Suprapubic skin (tissue), 4 donors: ENCODE measurements at places on chromosomes 6 and 20.

DNA sequence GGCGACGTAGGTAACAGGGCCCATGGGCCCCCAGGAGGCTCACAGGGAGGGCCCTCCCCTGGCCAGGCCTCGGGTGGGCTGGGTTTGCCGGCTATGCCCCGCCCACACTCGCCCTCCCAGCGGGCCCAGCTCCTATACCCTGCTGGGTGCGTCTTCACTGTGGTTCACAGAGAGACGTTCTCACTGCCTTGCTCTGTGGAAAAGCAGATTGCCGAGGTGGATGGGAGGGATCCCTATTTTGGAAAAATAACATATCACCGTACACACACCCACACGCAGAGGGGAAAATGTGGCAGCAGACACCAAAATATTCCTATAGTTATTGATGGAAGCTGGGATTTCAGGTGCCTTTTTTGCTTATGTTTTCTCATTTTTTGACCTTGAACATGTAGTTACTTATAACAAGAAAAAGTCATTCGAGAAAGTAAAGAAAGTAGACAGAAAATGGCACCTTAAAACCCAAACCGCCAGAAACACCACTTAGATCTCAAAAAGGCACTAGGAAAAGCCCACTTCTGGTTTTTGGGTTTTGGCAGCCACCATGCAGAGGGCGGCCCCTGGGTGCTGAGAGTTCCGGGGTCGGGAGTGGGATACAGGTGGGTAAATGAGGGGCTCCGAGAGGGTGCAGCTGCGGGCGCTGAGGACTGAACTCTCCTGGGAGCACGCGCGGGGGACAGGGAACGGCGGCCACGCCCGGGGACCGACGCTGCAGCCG lies 49.4 kb downstream of the TMEM242 start:
- no peak for DNase-seq

GRCh38 chr6:141421378-141421777 lies 711.3 kb upstream of the GJE1 start:
- DNase-seq, result no peak

DNA sequence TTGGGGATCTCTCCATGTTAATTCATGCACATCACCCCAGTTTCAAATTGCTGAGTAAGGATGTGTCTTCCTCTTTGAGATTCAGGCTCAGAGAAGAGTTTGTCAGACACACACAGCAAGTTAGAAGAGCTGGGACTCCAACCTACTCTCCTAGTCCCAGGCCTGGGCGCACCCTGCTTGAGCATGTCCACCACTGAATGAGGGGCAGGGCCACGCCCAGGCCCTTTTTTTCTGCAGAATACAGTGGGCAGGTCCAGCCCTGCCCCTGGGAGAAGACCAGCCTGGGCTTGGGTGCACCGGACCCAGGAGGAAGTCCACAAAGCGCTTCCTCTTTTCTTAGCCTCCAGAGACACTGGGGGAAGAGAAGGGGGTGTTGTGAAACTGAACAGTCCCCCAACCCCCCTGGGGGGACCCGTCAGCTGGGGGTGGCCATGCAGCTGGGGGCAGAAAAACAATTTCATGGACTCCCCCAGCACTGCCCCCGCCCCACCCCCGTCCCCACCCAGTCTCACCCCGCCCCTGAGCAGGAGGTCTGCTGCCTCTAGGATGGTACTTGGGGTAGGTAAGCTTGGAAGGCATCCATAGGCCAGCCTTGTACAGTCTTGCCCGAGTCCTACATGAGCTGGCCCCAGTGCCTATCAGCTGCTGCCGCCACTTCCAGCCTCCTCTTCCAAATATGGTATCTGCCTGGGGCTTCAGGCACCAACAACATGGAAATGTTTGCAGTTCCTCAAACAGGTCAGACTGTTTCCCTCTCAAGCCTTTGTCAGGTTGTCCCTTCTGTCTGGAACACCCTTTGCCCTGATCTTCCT lies 11.7 kb upstream of the HCK start:
- DNase-seq, result no peak

DNA sequence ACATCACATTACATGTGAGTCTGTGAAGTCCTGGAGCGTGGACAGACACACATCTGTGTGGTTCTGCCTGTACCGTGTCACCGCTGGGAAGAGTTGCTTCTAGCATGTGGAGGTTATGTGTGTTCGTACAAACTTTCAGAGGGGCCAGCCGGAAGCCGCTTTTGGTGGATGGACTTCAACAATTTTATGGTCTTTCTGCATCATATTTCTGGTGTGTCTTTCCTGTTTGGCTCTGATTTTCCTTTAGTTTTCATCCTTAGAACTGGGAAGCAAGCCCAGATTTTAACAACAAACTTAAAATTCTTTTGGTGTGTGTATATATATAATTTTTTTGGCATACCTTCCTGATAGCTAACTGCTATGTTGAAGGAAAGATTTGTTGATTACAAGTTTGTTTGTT lies 71.2 kb downstream of the TIAM2 start:
- DNase-seq, result no peak

DNA sequence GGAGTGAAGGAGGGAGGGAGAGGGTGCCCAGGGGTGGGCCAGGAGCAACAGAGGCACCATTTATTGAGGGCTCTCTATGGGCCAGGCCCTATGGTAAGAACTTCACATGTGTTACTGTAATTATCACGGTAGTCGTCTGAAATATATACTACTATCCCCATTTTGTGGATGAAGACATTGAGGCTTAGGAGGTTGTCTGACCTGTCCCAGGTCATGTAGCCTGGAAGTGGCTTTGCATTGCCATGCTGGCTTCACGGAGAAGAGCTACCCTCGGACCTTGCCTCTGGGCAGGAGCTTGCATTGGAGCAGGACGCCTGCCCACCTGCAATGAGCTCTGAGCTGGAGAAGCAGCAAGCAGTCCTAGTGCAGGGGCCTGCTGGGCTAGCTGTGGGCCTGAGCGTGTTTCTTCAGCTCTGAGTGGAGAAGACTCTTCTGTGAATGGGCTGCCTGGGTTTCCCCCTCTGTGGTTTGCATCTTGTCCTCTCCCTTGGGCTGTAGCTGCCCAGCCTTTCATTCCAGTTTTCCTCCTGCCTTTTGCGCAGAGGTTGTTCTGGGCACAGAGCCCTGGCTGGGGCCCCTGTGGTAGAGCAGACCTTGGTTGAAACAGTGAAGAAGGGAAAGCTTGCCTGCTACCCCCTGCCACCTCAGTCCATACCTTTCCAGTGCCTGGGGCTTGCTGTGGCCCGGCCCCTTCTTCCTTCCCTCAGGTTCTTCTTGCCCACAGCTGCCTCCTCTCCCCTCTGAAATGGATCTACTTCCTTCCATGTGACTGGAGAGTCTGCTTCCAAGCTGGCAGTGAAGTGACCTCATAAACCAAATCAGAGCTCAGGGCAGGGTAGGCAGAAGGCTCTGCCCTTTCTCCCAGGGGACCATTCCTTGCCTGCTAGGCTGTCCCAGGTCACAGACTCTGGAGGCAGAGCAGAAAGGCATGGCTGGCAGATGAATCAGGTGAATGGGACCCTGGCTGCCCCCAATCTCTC lies 24.1 kb upstream of the SRF start:
- DNase-seq, result no peak

DNA sequence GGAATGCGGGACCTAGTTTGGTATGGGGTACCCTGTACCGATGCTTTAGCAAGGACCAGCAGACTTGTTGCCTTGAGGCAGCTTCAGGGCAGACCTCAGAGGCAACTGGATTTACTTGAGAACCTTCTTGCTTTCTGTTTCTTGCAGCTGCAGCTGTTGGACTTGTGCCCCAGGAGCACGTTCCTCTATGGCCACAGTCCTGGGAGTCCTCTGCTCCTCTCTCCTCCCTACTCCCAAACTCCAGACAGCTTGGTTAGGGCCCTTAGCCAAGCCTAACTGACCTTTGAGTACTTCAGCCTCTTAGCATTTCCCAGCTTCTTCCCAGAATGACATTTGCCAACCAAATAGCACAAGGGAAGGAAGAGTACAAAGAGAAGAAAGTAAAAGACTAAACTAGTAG lies 34.7 kb downstream of the GHRH start:
- DNase-seq, result peak; percentile 57

DNA sequence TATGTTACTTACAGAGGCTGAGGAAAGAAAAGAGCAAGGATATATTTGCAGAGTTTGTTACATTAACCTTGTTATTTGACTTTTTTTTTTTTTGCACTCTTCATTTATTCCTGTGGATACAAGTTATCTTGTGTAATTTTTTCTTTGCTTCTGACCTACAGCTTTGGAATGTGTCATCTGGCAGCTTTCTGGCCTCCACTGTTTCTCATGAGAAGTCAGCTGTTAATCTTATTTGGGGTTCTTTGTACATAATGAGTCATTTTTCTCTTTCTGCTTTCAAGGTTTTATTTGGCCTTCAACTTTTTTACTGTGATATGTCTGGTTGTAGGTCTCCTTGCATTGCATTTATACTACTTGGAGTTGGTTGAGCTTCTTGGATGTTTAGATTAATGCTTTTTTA lies 333.4 kb downstream of the SMOC2 start:
- no peak for DNase-seq

- no peak for DNase-seq
Observed at GRCh38 chr6:19880066-19880465, 42.9 kb downstream of the ID4 start.

GRCh38 chr6:16059496-16059895 lies 69.4 kb upstream of the MYLIP start:
- no peak for DNase-seq
